ENCODE measurements at places on chromosomes 12 and 14.

GRCh38 chr14:102496958-102497744, 12.4 kb downstream of the ANKRD9 start:
- DNase-seq, result no peak

DNA sequence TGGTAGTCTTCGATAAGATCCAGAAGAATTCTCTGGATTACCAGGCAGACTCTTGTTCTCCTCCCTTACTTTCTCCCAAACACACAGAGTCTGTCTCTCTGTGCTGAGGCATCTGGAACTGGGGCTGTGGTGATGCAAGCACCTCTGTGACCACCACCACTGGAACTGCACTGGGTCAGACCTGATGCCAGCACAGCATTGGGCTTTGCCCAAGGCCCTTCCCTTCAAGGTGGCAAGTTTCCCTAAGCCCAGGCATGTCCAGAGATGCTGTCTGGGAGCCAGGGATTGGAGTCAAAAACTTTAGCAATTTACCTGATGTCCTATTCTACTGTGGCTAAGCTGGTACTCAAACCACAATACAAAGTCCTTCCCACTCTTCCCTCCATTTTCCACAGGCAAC, 14.6 kb upstream of the TMPRSS12 start:
- DNase-seq, result no peak

DNA sequence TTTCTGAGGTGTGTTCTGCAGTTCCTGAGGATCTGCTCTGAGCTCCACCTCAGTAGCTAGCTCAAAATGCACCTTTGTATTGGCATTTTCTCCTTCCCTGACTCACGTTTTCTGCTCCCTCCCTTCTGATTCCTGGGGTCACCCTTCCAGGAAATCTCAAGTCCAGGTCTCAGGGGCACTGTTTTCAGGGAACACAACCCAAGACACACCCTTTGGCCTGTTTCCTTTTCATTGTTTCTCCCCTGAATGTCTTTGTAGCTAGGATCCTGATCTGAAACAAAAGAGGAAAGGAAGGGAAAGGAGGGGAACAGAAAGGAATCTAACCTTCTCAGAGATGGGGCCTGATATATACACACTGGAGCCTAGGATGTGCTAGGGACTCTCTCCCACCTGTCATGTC, 7.3 kb upstream of the RIPK3 start:
- DNase-seq, result no peak

- DNase-seq, result no peak
These were observed 781.5 kb downstream of the SLC6A15 start for GRCh38 chr12:84131076-84131475.

- no peak for DNase-seq
These were observed 16.1 kb upstream of the CCDC85C start for GRCh38 chr14:99619835-99620834.

GRCh38 chr14:76385435-76385834, 9.5 kb downstream of the ESRRB start:
- no peak for DNase-seq

GRCh38 chr12:116302166-116303058, 24.9 kb upstream of the MED13L start:
- DNase-seq, result no peak
